AG08396 (cell line): ENCODE measurements at places on chromosomes 1 and 21.
A peak's percentile ranks its signal among the peaks of the same experiment; 100 is the strongest.

GRCh38 chr1:2098301-2098698 lies 48.1 kb downstream of the PRKCZ start:
- DNase-seq, result no peak

DNA sequence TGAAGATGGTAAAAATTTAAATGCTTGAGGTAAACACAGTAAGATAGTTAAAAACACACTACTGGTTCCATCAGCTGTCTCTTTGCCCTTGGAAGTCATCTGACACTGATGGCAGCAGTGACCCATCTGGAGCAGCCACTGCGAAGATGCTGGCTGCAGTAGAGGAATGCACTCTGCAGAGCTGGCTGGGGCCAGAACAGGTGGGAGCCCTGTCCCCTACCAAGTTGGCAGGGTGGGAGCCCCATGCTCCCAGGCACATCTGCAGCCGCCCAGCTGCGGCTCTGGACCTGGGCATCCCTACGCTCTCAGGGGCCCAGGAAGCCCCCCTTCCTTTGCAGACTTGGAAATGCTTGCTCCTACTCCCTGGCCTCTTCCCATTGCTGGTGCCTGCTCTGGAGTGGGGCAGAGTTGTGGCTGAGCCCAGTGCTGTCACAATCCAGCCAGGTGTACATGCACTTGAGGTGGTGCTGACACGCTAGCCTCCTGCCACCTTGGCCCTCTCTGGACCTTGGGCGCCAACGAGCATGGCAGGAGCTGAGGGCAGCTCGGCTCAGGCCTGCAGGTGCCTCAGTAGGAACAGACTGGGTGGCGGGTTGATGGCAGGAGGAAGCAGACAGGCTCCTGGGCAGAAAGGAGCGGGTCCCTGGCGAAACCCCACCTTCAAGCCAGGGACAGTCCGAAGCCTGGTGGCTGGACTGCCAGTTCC lies 227.0 kb downstream of the FGGY start:
- no peak for DNase-seq

DNA sequence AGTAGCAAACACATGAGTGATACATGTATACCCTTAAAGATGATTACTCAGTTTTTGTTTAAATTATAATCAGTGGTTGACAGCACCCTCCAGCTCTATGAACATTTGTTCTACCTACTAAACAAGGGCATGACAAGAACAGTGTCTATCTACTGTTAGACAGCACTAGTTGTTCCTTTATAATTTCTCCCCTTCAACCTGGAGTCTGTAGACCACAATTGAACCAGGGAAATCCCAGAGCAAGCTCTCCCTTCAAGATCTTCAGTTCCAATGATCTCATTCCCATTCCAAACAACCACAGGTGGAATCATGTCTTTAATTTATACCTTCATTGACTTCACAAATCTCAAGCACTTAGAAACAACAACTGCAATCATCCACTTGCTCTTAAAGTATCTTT lies 216.1 kb downstream of the HHIPL2 start:
- DNase-seq, result no peak

GRCh38 chr21:36126621-36127110 lies 8.2 kb upstream of the CBR3 start:
- DNase-seq, result no peak

DNA sequence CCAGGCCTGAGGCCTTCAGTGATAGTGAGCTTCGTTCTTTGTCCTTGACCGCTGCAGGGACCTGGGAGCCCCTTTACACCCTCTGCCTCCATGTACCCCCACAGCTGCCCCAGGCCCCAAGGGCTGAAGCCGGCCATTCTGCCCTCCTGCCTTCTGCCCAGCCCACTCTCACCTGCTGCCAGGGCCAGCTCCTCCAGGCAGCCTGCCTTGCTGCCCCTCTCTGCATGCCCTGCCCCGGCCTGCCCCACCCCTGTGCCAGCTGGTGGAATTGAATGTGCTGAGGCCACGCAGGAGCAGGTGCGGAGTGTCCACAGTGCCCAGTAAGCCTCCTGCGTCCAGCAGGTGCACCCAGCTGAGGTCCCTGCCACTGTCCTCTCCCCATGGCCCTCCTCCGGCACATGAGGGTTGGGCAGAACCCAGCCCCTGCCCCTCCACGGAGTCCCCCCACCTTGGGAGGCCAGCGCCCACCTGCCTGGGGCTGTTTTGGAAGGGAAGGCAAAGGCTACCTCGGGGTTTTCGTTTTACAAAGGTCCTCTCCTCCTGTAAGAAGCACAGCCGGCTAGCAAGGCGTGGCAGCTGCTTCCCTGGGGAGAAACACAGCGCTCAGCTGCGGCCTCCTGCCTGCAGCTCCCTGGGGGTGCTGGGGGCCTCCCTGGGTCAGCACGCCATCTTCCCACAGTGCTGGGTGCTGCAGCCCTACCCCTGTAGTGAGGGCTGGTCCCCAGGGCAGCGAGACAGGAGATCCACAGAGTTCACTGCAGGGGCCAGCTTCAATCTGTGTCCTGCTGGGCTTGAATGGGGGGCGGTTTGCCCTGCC lies 21.0 kb downstream of the MMEL1 start:
- DNase-seq, result no peak

DNA sequence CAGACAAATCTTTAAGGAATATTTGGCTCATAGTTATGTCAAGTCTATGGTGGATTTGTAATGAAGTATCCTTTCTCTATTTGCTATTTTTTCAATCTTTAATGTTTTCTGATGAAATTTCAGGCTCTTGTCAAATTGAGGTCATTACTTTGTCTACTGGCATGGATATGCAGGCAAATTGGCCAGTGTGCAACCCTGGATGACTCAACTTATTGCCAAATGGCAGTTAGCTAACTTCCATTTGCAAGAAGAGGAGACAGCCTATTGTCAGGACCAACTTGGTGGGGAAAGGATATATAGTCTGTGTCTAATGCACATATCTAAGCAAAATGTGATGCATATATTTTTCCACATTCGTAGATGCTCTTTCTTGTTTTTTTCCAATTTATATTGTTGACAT lies 530.5 kb downstream of the PTBP2 start:
- peak; percentile 22 for DNase-seq

DNA sequence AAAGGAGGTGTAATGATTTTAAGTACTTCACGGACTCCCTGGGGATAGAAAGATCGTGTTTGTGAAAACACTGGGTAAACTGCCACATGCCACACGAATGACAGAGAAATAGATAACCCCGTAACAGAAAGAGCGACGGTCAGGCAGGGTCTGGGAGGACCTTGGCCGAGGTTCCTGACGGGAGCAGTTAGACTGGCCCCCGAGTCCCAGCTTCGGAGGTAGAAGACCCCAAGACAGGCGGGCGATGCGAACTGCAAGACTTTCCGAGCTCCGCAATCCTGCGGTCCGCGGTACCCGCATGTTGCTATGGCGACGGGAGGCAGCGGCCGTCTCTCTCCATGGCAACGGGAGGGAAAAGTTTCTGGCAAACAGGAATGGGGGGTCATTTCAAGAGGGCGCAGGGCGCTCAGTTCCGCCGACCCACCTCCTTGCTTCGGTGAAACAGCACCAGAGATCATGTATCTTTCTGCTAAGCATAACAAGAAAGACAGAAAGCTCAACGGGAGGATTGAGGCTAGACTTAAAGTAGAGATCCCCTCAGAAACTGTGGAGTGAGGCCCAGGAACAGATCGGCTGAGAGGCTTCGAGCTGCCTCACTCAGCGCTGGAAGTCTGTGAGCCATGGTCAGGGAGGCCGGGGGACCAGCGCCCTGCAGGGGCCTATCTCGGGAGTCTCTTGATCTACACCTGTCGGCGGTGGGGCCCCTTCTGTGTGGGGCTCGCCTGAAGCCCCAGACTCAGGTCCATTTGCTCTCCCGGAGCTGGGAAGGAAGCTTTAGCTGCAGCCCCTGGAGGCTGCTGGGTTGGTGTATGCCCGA lies 685 bp upstream of the SYT6 start:
- DNase-seq, result peak; percentile 46

DNA sequence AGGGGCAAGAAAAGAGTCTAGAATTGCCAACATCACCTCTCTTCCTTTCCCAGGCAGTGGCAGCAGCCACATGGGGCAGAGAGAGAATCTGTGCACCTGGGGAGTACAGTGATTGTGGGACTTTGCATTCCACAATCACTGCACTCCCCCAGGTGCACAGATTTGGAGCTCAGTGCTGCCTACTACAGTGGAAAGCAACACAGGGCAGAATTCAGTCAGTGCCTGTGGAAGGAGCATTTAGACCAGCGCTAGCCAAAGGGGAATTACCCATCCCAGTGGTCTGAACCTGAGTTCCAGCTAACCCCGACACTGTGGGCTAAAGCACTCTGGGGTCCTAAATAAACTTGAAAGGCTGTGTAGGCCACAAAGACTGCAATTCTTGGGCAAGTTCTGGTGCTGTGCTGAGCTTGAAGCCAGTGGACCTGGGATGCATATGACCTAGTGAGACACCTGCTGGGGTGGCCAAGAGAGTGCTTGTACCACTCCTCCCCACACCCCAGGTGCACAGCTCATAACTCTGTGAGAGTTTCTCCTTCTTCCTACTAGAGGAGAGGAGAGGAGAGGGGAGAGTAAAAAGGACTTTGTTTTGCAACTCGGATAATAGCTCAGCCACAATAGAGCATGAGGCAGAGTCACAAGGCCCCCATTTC lies 50.3 kb downstream of the NUP210L start:
- no peak for DNase-seq

DNA sequence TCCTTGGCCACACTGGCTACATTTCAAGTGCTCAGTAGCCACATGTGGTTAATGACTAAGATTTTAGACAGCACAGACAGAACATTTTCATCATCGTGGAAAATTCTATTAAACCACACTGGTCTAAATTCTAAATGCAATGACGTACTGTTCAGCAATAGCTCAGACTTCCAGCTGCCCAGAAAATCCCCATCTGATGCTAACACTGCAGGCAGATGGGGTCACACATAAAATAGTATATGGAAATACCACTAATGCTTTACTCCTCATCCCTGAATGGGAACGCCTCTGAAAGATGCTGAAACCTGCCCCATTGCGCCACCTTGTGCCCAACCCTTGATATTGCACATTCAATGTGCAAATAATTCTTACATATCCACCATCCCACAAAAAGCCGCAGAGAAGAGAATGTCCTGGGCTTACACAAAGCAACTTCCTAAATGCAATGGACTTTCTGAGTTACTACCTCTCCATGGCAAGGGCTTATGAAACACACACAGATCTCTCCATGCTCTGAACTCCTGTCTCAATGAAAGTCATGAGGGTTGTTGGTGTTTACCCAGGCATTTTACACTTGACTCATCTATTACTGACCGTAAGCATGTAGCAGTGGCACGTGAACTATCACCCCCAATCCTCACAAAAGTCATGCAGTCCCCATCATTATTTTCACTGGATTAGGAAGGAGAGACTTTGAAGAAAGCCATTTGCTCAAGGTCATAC lies 20.3 kb upstream of the SLC5A9 start:
- DNase-seq, result peak; percentile 59

DNA sequence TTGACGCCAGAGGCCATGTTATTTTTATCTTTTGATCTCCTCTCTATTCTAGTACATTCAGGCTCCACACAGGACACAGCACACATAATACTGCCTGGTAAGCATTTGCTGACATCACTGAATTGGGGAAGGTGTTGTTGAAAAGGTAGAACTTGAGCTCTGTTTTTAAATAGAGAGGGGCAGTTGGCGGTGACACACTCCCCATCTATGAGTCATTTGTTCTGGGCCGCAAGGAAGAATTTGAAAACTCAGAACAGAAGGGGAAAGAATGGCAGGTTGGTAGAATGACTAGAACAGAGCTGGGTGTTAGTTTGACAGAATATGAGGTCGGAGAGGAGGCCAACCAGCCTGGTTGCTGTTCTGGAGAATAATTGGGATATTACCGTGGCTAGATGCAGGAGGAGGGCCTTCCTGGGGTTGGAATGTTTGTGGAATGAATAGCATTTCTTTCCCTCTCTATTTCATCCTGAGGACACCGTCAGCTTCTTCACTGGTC lies 52.1 kb upstream of the ERRFI1 start:
- peak; percentile 41 for DNase-seq

DNA sequence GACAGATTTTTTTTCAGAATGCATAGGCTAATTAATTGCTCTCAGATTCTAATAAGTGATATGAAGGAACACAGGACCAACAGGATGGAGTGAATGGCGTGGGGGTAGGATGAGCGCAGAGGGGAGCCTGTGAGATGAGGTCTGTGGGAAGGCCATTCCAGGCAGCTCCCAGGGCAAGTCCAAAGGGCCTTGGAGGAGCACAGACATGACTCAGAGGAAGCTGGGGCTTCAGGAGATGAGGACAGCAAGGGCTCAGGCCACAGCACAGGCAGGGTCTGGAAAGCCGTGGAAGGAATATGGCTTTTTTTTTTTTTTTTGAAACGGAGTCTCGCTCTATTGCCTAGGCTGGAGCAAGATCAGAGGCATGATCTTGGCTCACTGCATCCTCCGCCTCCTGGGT lies 35.1 kb downstream of the FMN2 start:
- no peak for DNase-seq

DNA sequence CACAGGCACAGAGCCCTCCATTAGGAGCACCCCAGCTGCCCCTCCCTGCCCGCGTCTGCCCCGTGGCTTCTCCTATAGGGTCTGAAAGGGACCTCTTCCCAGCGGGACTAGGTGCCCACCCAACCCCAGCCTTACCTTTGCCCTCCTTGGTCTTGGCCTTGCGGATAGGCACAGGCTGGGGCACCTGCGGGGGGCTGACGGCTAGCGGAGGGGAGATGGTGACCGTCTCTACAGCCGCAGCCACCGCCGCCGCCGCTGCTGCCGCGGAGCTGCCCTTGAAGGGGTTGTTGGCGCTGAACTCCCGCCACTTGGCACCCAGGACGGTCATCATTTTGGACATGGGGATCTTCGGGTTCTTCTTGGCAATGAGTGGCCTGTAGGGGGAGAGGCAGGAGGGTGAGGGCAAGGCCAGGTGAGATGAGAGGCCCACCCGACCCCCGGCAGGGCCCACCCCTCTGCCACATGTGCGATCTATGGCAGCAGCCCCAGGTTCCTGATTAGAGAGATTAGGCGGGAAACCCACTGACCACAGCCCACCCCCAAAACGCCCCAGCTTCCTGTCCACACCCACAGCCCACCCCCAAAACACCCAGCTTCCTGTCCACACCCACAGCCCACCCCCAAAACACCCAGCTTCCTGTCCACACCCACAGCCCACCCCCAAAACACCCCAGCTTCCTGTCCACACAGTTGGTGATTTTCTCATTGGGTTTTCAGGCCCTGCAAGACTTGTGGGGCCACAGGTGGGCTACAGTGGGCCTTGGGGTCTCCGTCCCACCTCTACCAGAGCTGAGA lies 25.4 kb downstream of the CHD5 start:
- no peak for DNase-seq

DNA sequence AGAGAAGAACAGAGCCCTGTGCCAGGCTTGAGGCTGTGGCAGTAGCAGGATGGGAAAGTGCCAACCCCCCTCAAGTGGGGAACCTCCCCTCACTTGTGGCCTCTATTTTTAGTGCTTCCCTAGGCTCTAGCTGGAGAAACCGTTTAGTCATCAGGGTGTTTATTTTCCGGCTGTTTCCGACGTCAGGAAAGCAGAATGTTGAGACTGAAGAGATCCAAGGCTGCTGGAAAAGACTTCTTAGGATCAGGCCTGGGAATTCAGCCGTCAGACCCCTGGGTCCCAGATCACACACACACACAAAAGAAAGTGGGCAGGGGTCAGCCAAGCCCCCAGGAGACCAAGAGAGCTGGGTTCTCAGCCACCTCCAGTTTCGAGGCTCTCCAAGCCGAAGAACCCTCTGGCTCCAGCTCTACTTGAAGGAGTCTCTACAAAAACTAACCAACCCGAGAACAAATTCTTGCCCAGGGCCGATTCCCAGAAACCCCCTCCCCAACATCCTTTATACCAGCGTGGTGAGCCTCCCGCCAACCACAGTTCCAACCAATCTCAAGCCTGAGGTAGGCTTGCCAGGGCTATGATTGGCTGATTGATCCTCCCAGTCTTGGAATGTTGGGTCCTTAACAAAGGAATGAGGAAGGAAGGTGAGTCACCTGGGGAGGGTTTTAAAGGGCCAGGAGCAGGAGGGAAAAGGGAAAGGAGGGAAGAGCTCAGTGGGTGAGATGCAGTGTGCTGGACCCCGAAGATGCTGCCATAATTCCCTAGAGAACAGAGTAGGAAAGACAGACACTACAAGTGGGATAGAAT lies 2.5 kb upstream of the MEF2D start:
- peak; percentile 83 for DNase-seq
